ENCODE measurements at places on chromosomes 16 and 17.

DNA sequence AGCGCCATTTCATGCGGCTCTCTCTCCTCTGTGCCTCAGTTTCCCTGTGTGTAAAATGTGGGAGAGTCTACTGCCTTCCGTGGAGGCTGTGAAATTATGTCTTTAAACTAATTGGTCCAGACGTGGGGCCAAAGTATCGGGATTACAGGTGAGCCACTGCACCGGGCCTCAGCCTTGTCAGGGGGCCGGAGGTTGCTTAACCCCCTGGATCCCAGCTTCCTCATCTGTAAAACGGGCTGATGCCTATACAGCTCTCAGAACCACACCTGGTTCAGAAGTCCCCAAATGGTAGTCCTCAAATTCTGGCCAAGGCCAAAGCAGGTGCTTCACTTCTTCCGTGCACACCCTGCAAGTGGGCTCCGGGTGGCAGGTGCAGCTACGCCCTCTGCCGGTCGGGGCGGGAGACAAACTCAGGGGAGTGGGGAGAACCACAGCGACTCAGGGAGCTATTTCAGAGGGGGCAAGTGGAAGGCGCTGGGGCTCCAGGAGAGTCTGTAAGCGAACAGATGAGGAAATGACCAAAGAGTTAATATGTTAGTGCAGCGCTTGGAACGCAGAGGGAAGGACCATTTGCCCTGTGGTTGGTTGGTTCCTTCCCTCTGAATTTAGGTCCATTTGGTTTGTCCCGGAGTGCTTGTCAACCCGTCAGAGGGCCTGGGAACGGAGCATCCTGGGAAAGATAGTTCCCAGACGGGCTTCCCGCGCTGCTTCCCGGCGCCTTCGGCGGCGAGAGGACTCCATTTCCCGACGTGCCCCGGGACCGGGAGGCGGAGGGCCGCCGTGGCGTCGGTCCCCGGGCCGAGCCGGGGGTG, at the start of gene MGRN1:
Gene MGRN1, plus strand, starts transcription at position 812 of the 812 bp plus-strand sequence. CDS start 135 bp downstream, outside the sequence.
- peak; percentile 98 for DNase-seq

- DNase-seq: peak; percentile 70
Observed at GRCh38 chr17:11296994-11297393, 56.0 kb downstream of the SHISA6 start.

DNA sequence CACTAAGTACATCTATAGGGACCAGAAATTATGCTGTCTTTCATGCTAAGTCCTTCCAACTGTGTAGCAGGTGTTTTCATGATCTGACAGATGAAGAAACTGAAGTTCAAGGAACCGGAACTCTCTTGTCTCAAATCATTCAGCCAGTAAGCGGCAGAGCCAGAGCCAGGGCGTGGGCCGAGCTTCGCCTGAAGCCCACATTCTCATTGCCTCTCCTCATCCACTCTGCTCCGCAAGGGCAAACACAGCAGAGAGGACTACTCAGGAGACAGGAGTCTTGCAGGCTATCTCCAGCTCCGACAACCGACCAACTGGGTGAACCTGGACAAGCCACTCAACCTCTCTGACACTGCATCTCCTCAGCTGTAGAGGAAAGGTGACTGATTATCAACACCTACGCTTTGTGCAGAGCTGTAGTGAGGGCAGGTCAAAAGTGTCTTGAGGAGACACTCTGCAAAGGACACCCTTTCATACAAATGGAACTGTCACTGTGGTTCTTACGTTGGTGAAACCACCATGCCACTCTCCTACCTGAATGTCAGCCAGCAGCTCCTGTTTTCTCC, 72.9 kb downstream of the CYTH1 start:
- DNase-seq: no peak

DNA sequence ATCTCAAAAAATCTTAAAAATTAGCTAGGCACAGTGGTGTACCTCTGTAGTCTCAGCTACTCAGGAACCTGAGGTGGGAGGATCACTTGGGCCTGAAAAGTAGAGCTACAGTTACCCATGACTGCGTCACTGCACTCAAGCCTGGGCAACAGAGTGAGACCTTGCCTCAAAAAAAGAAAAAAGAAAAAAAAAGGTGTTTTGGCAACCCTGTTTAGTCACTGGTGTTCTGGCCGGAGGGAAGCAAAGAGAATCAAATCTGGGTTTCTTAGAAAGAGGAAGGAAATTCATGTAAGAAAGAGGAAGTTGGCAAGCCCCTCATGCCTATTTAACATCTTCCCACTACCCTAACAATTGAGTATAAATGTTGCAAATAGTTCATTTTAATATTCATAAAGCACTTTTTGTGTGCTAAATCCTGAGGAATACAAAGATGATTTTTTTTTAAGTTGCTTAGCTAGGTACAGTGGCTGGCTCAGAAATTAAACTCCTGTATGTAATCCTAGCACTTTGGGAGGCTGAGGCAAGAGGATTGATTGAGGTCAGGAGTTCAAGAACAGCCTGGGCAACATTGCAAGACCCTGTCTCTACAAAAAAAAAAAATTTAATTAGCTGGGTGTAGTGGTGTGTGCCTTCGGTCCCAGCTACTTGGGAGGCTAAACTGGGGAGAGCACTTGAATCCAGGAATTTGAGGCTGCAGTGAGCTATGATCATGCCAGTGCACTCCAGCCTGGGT, 6.5 kb upstream of the USP32 start:
- no peak for DNase-seq

GRCh38 chr17:11948789-11949188, 48.5 kb downstream of the ZNF18 start:
- DNase-seq: no peak

GRCh38 chr17:17831208-17832031, 5.4 kb downstream of the SREBF1 start:
- DNase-seq: no peak

DNA sequence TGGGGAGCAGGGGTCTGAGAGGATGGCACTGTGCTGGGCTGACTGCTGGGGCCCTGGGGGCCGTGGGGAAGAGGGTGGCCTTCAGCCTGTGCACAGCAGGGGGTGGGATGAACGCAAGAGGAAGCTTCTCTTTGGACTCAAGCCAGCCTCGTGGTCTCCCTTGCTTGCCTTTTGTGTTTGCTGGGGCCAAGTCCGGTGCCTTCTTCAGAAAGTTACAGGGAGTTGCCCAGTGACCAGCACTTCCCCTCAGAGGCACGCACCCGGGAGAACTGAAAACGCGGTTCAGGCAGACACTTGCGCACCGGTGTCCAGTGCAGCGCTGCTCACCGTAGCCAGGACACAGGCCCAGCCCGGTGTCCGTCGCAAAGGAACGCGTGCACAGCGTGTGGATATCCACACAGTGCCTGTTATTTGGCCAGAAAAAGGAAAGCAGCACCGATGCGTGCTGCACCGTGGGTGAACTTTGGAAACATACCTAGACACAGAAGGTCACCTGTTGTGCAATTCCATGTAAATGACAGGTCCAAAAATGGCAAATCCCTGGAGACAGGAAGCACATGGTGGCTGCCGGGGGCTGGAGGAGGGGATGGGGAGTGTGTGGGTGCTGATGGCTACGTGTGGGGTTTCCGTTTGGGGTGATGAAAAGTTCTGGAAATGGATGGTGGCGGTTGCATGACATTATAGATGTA, 29.4 kb upstream of the NUDT16L1 start:
- DNase-seq: no peak

DNA sequence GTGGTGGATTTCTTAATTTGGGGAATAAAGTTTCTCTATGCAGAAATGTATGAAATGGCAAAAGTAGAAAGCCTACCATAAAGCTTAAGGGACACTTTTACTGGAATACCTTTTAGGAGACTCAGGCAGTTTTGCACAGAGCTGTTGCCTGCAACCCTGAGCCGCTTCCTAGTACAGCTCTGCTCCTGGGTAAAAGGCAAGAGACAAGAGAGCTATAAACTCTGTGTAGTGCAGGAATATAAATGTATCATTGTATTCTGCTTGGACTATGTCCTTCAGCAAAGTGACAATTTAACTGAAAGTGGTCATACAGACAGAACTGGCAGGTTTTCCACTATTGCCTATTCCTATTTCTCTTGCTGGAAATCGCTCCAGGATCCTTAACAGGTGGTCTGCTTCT, 65.3 kb upstream of the MYOCD start:
- DNase-seq: no peak

DNA sequence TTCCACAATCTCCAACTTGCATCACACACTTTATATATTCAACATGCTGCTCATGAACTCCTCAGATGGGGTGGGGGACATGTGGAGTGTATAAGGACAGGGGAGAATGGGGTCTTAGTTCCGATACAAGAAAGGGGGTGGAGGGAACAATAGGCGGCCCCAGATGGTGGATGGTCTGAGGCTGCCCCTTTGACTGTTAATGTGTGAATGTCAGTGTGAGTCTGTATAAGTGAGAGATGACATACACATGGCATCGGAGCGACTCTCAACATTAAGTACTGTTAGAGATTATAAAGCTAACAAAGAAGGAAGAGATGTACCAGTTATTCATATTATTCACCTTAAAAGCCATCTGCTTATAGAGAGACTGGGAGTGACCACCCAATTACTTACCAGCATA, 193.1 kb downstream of the AXIN2 start:
- no peak for DNase-seq

- no peak for DNase-seq
Observed at GRCh38 chr16:86708431-86708830, 130.1 kb downstream of the FOXL1 start.

GRCh38 chr16:14300705-14301168, 229.6 kb downstream of the MRTFB start:
- DNase-seq: peak; percentile 67

DNA sequence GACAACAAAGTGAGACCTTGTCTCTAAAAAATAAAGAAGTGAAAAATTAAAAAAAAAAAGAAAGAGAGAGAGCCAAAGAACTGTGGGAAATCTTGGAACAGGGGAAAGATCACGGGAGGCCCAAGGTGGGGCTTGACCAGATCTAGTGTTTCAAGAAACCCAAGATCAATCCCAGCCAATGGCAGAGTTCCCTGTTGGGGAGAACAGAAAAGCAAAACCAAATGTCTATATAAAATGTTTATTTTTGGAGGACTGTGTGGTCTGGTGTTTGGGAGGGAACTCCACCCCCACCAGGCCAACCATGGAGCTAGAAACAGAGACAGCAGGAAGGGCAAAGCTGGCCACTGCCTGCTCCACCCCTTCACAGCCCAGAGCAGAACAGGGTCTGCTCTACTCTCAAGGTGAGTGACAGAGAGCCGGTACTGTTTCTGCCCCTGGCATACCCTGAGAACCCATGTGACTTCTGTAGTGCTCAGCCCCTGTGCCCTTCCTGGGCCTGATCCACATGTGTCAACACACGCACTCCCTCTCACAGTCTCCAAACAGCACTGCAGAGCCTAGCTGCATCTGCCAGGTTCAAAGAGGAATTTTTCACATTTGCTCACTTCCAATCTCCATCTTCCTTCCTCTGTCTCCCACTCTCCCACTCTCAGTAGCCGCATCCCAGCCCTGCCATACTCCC, 3.7 kb downstream of the TMEM101 start:
- no peak for DNase-seq

DNA sequence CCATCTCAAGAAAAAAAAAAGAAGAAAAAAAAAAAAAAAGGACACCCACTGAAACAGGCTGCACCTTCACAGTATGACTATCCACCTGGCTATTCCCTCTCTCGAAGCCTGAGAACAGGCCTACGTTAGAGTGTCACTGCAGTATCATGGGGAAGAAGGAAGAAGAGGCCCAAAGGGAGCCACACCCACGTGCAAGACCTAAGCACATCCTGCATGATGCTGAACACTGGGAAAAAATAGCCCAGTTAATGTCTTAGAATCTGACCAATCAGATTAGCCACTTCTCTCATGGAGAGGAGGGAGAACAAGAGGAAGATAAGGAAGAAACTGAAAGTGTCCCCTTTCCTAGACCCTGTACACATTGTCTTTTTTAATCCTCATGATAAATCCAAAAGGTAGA, 19.5 kb upstream of the MED13 start:
- DNase-seq: no peak

DNA sequence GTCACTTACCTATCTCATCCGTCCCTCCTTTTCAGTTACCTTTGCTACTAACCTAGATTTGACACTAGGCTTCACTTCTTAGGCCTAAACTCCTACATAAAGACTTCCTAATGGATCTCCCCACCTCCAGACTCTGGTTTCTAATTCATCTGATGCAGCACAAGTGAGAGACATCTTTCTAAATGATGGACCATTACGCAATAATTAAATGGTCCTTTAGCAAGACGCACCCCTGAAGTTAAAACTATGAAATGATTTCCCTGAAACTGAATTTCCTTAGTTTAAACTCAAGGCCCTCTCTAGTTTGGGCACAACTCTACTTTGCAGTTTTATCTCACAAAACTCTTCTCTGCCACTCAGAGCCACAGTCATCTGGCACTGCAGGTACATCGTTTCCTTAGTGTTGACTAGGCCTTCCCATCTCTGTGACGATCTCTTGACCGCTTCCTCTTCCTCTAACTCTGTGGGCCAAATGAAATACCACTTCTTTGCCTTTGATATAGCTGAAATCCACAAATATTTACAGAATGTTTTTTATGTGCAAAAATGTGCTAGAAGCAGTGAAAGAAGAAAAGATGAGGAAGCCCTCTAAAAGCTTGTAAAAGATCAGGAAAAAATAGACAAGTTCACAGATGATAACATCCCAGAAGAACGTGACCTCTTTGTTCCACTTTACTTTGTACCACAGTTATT, 3.3 kb downstream of the SYNRG start:
- no peak for DNase-seq

GRCh38 chr17:40541873-40542557, 23.3 kb downstream of the CCR7 start:
- no peak for DNase-seq

DNA sequence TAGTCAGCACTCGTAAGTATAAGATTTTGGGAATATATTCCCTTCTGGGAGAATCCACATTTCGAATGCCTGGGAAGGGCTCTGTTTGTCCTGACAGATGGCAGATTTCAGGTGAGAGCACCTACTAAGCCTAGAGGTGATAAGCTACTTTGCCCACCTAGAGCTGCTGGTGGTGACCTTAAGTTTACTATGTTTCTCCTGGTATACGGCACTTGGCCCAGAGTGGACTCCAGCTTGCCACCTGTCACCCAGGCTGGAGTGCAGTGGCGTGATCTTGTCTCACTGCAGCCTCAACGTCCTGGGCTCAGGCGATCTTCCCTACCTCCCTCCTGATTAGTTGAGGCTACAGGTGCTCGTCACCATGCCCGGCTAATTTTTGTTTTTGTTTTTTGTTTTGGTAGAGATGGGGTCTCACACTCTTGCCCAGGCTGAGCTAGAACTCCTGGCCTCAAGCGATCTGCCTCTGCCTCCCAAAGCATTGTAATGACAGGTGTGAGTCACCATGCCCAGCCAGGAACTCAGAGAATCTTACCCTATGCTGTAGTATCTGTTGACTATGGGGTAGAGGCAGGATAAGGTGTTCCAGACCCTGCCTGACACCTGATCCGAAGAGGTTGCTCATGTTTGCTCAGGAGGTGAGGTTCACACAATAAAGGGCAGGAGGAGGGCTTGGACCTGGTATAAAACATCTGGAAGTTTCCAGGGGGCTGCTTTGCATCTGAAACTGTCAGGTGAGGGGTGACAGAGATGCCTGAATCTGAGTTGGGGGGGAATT, at the start of gene ZG16:
Gene ZG16, plus strand, starts transcription at position 681 of the 775 bp plus-strand sequence. CDS start 1,011 bp downstream, outside the sequence.
- DNase-seq: no peak

DNA sequence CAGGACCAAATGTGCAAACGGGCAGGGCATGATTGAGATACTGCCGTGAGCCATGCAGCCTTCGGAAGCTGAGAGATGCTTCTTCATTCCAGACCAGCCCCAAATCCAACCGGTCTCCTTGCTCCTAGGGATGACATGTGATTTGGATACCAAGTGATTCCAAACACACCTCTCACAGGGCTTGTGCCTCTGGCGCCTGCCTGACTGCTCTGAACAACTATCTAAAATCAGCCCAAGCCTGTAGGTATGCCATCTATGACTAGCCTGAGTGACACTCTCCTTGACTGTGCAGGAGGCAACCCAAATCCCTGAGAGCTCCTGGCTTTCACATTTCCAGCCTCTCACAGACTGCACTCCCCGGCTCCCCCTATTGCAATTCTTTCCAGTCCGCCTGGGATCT, 20.3 kb downstream of the DYNC1LI2 start:
- DNase-seq: no peak
